SJSA1 (cell line): ENCODE measurements at places on chromosomes 3 and 15.

GRCh38 chr15:62573876-62574275 is 408.8 kb upstream of the C2CD4B start:
- no peak for DNase-seq

GRCh38 chr3:185030399-185030798 is 122.5 kb downstream of the C3orf70 start:
- no peak for DNase-seq

GRCh38 chr15:77001351-77001750 is 6.4 kb downstream of the PSTPIP1 start:
- DNase-seq: no peak

GRCh38 chr3:132550579-132551305 is 46.3 kb upstream of the ACKR4 start:
- no peak for DNase-seq

DNA sequence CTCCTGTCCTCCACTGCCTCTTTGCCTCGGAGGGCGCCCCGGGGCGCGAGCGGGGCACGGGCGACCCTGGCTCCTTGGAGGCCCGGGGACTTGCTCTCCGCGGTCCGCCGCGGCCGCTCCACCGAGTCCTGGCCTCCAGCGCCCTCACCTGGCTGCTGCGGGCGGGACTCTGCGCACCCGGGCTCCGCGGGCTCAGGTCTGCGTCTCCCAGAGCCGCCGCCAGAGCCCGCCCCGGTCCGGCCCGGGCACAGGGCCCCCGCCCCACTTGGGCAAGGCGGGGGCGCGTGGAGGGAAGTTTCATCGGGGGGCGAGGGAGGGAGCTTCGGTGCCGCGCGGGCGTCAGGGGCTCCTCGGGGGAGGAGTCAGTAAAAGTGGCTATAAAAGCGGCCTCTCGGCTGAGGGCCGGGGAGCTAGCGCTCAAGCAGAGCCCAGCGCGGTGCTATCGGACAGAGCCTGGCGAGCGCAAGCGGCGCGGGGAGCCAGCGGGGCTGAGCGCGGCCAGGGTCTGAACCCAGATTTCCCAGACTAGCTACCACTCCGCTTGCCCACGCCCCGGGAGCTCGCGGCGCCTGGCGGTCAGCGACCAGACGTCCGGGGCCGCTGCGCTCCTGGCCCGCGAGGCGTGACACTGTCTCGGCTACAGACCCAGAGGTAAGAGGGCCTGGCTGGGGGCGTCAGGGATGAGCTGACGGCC is at the start of gene CEMIP:
Gene CEMIP (plus strand): TSS at position 407 of the 694 bp plus-strand sequence. CDS start 94,510 bp downstream, outside the sequence.
- DNase-seq: peak; percentile 70

DNA sequence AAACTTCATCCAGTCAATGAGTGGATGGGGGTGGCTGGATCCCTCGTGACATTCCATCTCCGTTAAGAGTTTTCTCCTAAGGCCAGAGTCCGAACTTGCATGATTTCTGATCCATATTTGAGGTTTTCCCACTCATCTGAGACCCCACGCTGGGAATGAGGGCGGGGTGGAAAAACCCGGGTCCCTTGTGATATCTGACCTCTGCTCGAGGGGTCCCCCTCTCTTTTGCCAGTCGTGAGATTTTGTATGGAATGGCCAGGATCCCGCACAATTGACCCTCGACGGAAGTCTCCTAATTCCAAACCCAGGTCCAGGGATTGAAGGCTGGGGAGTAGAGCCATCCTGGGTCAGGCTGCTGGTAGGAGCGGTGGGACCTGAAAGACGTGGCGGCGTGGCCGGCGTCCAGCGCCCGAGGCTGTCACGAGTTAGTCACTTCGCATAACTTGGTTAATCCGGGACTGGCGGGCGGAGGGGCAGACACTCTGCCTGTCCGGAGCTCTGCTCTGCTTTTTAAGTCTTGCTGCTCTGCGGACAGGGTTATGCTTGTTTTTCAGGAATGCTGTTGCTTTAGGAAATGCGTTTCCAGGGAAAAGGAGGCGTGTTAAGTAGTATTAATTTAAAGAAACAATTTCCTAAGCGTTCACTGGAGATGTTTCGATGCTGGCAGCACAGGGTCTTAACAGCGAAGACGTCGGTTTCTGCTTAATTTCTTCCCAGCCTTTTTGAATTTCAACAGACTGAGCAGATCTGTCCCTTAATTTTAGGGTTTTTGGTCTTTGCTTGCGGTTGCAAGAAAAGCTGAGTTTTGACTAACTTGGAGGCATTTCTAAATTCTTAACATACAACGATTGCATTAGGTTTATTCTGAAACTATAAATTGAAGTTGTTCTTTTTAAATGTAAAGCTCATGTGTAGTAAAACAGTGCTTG is 69.7 kb upstream of the LRRFIP2 start:
- peak; percentile 80 for DNase-seq

DNA sequence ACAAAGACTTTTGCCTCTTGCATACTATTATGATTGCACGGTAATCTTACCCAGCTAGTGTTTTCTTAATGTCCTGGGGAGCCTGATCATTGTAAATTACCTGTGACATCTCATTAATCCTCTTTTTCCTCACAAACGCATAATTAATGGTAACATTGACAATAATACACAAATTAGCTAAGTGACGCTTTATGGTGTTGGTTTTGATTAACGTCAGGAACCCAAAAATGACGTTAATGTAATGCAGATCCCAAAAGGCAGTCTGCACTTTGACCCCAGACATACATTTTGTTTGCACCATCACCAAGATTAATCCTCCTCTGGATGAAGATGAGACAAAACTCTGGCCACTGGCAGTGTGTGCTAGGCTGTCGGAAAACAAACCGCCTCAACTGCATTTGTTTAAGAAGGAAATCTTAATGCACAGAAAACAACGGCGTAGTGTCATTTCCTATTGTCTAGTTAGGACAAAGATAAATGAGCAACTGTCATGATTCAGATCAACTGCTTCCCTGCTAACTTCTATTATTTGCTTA is 83.9 kb upstream of the CDIN1 start:
- DNase-seq: no peak

DNA sequence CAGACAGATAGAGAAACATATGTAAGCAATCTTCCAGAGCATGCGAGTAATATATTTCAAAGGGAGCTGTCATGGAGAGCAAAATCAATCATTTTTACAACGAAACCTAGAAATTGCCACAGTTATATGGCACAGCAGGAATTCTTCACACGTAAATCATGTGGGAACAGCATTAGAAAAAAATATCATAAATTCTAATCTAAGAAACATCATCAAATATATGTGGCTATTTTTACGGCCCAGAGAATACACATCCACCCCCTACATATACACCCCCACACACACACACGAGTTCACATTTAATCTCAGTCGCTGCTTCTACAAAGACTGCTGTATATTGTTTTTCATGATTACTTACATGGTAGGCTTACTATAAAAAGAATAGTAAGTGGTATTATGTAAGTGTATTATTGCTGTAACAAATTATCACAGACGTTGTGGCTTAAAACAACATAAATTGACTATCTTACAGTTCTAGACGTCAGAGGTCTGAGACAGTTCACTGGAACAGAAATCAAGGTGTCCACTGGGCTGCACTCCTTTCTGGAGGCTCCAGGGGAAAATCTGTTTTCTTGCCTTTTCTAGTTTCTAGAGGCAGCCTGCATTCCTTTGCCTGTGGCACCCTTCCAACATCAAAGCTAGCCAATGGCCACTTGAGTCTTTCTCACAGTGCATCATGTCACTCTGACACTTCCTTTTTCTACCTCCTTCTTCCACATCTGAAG is 363.3 kb downstream of the ULK4 start:
- DNase-seq: no peak

- peak; percentile 95 for DNase-seq
Observed at GRCh38 chr15:76931397-76932134, at the start of gene RCN2. Gene RCN2, plus strand, starts transcription at chr15:76931749. Its CDS starts 93 bp downstream, at chr15:76931842.

- DNase-seq: no peak
Observed at GRCh38 chr3:129352650-129353588, 74.2 kb downstream of the HMCES start.

DNA sequence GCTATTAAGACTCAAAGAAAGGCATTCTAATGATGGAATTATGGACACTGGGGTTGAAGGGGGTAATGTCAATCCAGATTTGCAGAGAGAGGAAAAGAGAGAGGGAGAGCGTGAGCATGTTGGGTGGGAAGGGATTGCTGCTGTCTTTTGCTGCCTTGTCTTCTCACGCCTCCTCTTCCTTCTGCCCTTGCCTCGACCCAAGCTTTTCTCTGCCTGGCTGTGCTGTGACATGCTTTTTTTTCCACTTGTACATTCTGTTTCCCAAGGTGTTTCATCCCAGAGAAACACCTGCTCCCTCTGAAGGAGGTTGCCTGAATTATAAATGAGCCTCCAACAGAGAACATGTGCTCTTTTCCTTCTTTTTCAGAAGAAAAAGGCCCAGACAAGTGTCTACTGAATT is 80.3 kb downstream of the BDH1 start:
- DNase-seq: no peak

- DNase-seq: no peak
Observed at GRCh38 chr3:123605789-123606234, 21.0 kb upstream of the HACD2 start.

GRCh38 chr3:72273615-72274014 is 488.7 kb upstream of the PROK2 start:
- DNase-seq: peak; percentile 90

- DNase-seq: peak; percentile 63
Observed at GRCh38 chr3:8757551-8758518, 11.6 kb downstream of the OXTR start.

GRCh38 chr15:51967583-51967982 is 4.0 kb downstream of the LEO1 start:
- no peak for DNase-seq

- DNase-seq: no peak
Observed at GRCh38 chr15:67382723-67383122, 128.1 kb downstream of the IQCH start.

GRCh38 chr15:62753518-62754221 is 288.9 kb upstream of the TPM1 start:
- no peak for DNase-seq

DNA sequence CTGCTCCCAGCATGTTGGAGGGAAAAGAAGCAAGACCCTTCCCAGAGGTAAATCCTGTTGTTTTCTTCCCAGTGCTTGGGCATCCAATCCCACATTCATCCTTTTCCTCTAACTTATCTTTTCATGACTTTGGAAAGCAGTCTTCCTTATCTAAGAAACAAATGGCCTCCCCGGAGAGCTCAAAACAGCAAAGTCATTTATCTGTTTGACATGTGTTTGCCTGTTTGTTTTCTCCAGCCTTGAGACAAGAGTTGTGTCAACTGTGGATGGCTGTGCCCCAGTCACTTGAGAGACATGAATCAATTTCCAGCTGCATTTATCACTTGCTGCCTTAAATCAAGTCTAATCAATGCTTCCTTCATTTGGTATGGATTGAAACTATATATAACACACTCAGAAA is 103.9 kb downstream of the SHQ1 start:
- no peak for DNase-seq

- DNase-seq: no peak
Observed at GRCh38 chr3:61589856-61590255, 28.5 kb downstream of the PTPRG start.

- no peak for DNase-seq
Observed at GRCh38 chr15:90761629-90762028, 44.5 kb downstream of the BLM start.

GRCh38 chr3:25033407-25034029 is 394.5 kb upstream of the RARB start:
- DNase-seq: peak; percentile 48

DNA sequence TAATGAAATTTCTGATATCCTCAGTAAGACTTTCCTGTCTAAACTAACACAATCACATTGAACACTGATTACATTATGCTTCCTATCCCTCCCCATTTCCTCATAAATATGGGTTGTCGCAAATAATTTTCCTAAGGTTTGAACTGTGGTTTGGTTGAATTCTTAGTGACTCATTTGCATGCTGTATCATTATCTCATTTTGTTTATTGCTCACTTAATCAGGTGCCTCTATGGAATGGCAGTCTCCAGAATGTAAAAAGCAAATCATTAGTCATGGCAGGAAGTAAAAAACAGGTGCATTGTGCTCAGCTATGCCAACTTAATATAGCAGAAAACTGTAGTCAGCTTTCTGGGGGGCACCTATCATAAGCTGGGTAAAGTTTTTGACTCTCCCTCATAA is 216.0 kb upstream of the ZBTB20 start:
- no peak for DNase-seq

DNA sequence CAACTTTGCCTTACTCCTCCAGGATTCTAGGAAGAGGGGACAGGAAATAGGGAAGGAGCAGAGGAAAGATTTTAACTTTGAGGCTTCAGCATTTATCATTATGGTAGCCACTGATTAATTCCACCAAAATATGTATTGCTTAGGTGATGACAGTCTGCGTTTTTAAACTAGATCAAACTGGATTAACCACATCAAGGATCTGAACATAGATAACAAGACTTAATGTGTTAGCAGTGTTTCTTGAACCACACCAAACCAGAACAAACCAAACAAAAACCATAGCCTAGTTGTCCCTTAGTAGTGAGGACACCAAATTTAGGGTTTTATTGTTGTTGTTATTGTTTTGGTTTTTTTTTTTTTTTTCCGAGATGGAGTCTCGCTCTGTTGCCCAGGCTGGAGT is 113.5 kb upstream of the LMOD3 start:
- DNase-seq: no peak

GRCh38 chr3:177515786-177516157 is 318.5 kb upstream of the TBL1XR1 start:
- DNase-seq: no peak

DNA sequence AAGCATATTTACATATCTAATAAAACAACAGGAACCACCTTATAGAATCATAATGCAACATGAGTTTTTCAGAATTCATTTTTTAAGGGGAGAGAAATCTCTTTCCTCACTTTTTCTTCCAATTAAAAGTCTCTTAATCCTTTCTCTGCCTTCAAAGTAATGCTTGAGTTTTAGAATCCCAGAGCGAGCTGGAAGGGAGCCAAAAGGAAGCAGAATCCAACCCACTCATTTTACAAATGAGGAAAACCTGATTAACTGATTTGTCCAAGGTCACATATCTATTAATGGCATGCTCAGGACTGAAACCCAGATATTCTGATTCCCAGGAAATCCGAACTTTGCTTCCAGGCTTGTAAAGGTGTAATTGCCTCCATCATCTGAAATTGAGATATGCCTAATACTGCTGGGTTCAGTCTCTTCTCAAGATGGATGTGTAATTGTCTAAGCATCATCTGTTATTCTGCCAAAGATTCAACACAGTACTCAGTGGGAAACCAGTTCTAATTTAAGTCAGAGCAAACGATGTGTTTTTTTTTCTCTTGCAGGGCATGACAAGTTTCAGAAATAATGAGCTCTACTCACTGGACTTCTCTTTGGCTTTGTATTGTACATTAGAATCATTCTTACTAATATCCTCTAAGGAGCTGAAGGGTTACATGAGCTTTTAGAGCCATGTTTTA is 481.4 kb upstream of the CFAP20DC start:
- DNase-seq: no peak

DNA sequence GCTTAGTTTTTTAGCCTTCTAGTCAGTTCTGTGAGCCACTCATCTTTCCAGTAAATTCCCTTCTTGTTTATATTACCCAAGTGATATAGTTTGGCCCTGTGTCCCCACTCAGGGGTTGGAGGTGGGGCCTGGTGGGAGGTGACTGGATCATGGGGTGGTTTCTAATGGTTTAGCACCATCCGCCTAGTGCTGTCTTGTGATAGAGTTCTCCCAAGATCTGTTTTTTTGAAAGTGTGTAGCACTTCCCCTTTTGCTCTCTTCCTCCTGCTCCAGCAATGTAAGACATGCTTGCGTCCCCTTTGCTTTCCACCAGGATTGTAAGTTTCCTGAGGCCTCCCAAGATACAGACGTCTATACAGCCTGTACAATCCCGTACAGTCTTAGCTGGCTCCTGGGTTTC is 53.7 kb upstream of the INO80 start:
- DNase-seq: no peak
